IMR-90 (cell line): ENCODE measurements at places on chromosomes 6 and 20.

DNA sequence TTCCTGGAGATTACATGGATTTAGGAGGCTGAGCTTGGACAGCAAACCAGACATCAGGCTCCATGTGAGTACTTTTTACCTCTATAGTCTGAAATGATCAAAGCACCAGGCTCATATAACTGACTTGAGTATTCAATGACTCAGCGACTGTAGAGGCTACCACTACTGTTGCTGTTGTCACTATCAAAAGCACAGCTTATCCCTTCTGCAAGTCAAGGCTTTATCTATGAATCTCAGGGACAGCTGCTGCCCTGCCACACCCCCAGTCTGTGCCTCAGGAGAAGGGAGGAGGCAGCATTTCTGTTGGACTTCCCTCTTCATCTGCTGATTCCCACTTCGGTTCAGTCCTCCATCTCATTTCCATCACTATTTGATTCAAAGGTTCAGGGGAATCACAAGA, 80.5 kb upstream of the CNR1 start:
- no peak overlapping the region for H3K4me3 ChIP-seq
- H3K27me3 ChIP-seq = no peaks in the 10 kb centered on the region
- DNase-seq = no peak
- no peaks in the 10 kb centered on the region for H3K4me1 ChIP-seq

DNA sequence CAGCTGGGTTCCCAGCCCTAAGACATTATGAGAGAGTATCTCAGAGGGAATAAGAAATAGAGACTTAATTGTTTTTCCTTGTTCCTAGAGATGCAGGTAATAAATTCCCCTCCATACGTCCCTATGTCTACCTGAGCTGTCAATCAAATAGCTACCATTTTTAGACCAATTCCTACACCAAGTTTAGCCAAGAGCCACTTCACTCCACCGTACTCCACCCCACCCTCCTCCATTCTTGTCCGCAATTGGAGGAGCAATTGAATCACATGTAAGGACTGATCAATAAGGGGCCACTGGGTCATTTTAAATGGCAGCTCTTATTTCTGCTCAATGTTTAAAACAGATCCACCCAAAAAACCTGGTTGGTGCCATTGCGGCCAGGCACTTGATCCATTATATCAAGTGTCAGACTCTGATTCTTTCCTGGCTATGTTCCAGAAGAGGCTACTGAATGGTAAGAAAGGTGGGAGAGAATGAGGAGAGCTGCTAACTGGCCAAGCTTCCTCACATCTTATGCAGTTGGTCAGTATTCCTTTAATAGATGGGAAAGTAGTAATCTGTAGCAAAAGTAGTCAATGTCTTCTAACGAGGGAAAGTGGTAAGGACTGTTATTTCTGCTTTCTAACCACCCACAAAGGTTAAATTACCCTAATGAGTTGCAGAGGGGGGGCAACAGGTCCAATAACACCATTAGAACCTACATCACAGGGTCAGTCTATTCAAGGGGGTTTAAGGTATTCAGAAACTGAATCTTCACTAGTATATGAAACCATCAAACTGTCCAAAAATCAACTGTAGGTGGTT, 34.1 kb downstream of the ARHGAP18 start:
- no peaks in the 10 kb centered on the region for H3K36me3 ChIP-seq
- H3K27me3 ChIP-seq = no peaks in the 10 kb centered on the region
- H3K4me1 ChIP-seq = peaks cover 19% of the 10 kb centered on the region
- no peak for DNase-seq

- no peak overlapping the region for H3K4me3 ChIP-seq
- H3K27ac ChIP-seq = no peak overlapping the region
- no peaks in the 10 kb centered on the region for H3K27me3 ChIP-seq
- H3K4me1 ChIP-seq = no peaks in the 10 kb centered on the region
These were observed 129.5 kb downstream of the MMUT start for GRCh38 chr6:49333345-49334125.

- H3K4me1 ChIP-seq = no peaks in the 10 kb centered on the region
- no peak overlapping the region for H3K27ac ChIP-seq
- peak overlapping the region; percentile 12; the same call in 1 of the 2 replicates for H3K4me3 ChIP-seq
- DNase-seq = no peak
- peaks cover 24% of the 10 kb centered on the region for H3K27me3 ChIP-seq
These were observed 189.3 kb downstream of the TRIM27 start for GRCh38 chr6:28734443-28734959.

DNA sequence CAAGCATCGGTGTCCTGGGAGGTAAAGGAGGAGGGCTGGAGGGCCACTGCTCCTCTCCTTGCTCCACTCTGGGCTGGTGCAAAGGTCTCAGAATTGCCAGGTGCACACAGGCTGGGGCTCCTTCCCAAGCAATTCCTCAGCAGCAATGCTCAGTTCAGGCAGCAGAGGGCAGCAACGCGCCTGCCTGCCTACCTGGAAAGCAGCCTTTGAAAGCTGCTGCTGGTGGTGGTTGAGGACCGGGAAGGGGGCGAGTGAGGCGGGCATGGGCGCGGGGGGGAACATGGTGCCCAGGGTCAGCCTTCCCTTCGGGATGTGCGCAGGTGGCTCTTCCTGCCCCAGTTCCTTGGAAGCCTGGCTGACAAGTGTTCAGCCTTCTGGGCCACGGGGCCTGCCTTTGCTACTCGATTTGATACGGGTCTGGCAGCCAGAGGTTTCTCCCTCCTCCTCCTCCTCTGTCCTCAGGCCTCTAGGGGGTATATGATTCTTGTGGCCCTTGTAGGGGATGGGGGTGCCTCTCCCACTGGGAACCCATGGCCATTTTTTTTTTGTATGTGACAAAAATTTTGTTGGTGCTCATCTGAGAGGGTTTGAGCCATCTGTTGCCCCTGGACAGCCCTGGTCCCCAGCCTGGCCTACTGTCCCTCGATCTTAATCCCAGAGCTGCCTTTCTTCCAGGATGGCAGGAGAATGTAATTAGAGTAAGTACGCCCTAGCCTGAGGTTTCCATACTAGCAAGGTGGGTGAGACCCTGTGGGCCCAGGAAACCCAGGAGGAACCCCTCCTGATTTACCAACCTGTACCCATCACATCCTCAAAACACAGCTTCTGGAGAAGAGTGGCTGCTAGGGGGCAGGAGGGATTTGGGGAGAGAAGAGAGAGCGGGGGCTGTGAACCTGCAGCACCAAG, 20.1 kb downstream of the MRPS18A start:
- H3K27ac ChIP-seq = no peak overlapping the region
- no peak overlapping the region for H3K4me3 ChIP-seq
- no peaks in the 10 kb centered on the region for H3K27me3 ChIP-seq
- peaks cover 15% of the 10 kb centered on the region; the same call in 1 of the 2 replicates for H3K36me3 ChIP-seq
- peaks cover 17% of the 10 kb centered on the region for H3K4me1 ChIP-seq
- DNase-seq = peak; percentile 60
